Activated T-cell treated with anti-CD3 and anti-CD28 coated beads, Interleukin-2, amount 50 U/mL, for 72 hours (primary cell): ENCODE measurements at places on chromosomes 13 and 19.

- no peak for DNase-seq
Observed at GRCh38 chr13:28717170-28717569, 1.6 kb downstream of the SLC46A3 start.

DNA sequence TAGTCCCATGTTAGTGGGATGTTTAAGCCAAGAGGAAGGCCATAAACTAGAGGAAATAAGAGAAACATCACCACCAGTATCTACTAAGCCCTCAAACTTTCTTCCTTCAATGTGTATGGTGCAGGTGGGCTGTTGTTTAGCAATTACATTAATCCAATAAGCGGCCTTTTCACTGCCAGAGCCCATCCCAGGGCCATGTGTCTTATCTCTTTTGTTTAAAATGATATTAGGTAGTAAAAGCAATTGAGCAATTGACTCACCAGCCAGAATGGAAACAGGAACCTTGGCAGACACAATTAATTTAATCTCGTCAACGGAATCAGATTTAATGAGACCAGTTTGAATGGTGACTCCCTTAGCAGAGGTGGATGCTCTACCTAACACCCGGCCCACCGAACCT is 1503.5 kb downstream of the UQCRFS1 start:
- no peak for DNase-seq

- DNase-seq, result no peak
Observed at GRCh38 chr13:99125326-99125915, 75.2 kb upstream of the UBAC2 start.

DNA sequence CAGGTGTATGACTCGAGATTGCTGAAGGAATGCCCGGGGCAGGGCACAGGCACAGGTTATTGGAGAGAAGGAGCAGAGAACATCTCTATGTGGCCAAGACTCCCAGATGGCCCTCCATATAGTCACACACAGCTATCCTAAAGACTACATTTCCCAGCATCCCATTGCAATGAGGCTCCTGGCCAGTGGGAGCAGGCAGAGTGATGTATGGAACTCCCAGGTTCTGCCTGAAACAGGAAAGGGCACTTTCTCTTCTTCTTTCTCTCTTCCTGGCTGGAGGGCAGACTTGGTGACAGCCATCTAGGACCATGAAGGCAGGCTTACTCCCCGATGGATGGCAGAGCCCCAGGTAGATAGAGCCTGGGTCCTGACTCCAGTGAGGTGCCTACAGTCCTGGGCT is 13.5 kb downstream of the PPP1R13L start:
- no peak for DNase-seq

DNA sequence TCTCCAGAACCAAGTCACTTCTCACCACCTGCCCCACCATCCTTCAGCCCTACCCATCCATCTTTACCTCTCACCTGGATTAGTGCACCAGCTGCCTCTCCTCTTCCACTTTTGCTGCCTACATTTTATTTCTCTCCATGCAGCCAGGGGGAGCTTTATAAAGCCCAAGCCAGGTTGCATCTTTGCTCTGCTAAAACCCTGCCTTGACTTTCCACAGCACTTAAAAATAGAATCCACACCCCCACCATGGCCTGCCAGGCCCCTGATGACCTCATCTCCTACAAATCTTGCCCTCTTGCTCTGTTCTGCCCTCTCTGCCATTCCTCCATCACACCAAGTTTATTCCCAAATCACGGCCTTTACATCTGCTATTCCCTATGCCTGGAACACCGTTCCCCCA is 1.8 kb downstream of the HOOK2 start:
- no peak for DNase-seq

GRCh38 chr19:20039203-20039723 is at the start of gene ZNF682:
Gene ZNF682, minus strand, starts transcription at chr19:20039505. Its CDS starts 160 bp downstream, at chr19:20039345.
- DNase-seq, result peak; percentile 97

- DNase-seq, result no peak
Observed at GRCh38 chr13:84491952-84492351, 609.7 kb upstream of the SLITRK1 start.

DNA sequence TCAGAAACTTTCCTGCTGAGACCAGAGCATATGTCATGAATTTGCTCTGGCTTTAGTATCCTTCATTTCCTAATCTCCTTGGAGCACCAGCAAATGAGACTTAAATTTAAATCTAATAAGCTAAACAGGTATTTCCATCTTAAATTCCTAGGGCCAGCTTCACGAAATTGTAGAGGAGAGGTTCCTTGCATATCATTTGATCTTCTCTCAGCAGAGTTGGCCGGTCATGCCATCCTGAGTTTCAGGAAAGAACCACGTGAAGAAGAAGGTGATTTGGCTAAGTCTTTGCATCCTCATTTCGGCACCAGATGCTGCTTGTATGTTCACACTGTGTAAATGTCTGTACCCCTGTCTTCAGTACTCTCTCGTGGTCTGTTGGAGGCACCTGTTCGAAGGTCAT is 370.4 kb upstream of the NBEA start:
- DNase-seq, result no peak
